ENCODE measurements at places on chromosomes 13 and 19. TPM values are rescaled to one million over a fixed set of nuclear protein-coding genes. Genes with fewer than 3 reads are reported as not detected.

DNA sequence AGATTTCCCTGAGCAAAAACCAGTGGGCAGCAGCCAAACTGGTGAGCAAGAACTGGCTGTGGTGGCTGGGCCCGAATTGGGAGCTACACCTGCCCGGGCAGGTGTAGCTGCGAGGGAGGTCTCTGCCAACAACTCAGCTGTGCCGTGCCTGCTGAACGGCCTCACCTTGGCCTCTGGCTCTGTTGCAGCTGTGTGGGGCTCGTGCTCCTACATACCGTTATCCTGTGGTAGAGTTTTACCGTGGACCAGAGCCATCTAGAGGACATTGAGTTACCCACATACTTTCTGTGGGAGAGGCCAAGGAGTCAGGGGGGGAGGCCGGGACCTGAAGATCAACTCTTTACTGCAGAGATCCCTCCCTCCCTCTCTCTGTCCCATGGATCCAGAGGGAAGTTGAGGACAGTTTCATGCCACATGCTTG lies 113.2 kb downstream of the TM9SF2 start:
- DNase-seq, result no peak

Gene ZNF112
- 6.4 TPM for total RNA-seq

DNA sequence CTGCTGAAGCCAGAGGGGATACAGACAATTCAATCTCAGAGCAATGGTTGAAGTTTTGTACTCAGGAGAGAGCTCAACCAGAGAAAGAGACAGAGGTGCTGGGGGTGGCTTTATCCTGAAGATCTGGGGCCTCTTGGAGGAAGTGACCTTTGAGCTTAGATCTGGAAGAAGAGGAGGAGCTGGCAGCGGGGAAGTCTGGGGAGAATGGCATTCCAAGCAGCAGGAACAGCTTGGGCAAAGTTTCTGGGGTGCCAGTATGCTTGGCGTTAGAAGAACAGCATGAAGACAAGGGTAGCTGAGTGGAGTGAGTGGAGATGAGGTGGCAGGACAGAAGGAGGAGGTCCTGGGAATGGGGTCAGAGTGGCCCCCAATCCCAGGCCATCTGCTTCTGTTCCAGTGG lies 11.3 kb downstream of the MAST3 start:
- no peak for DNase-seq

Gene CRLF1
- 38.2 TPM for total RNA-seq

DNA sequence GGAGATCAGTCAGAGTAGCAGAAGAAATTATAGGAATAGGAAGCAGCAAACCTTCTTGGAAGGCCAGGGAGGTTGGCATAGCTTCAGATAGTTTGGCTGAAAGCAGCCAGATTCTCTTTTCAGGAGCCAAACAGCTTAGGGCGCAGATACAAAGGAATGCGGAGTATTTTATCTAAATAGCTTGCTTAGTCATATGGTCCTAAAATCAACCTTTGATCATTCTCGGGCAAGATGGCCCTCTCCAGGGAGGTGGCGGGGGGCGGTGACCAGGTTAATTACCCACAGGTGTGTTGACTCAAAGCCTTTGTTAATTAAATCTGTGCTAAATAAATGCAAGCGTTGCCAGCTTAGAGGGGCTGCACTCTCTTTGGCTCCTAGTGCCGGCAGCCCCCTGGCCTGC lies 12.5 kb upstream of the NCR1 start:
- DNase-seq, result no peak

- no peak for DNase-seq
These were observed 38.5 kb downstream of the NAXD start for GRCh38 chr13:110653851-110654250.

DNA sequence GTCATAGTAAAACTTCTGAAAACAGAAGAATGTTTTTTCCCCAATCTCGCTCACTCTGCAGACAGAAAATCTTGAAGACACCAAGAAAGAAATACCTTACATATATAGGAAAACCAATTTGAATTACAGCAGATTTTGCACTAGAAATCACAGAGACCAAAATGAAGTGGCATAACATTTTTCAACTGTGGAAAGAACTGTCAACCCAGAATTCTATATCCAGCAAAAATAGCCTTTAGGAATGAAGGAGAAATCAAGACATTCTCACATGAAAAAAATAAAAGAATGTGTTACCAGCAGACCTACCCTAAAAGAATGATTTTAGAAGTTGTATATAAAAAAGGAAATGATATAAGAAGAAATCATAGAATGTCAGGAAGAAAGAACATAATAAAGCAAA lies 28.7 kb downstream of the CCDC122 start:
- DNase-seq, result no peak

GRCh38 chr13:71829547-71829946 lies 37.5 kb downstream of the DACH1 start:
- no peak for DNase-seq

Gene HCN2
- 15.8 TPM for total RNA-seq

Data from right cardiac atrium (tissue), 5 donors.